Pancreas (tissue), 10 donors: ENCODE measurements at places on chromosomes 1 and 21. TPM values are rescaled to one million over a fixed set of nuclear protein-coding genes. Genes with fewer than 3 reads are reported as not detected.

ADORA1 gene
- 19.7 TPM for polyA plus RNA-seq

DNA sequence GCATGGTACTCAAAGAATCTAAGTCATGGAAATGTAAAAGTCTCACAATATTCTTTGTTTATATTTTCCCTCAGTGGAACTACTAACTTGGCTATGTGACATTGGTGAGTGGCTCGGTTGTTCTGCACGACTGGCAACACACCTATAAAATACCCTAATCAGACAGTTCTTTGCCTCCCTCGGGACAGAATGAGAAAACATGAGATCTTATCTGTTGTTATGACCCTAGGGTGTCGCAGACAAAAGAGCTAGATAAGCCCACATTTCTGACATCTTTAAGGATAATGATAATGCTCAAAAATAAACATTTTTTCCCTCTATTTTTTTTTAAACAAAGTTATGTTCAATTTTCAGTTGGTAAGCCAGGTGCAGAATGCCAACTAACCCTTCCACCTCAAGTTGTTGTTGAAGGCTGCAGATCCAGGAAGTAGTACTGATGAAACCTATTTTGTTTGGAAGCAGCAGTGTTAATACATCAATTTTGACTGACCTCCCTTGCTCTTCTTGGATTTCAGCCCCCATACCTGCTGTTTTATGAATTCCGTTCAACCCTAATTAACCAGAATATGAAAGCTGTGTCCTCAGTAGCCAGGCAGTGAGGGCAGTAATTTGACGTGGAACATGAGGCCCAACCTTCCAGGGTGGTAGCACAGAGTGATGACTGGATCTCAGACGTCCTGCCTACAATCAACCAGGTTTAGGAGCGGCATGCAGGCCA, 108.7 kb upstream of the DUSP10 start:
- no peak for DNase-seq

HLX gene
- 3.0 TPM for polyA plus RNA-seq

DNA sequence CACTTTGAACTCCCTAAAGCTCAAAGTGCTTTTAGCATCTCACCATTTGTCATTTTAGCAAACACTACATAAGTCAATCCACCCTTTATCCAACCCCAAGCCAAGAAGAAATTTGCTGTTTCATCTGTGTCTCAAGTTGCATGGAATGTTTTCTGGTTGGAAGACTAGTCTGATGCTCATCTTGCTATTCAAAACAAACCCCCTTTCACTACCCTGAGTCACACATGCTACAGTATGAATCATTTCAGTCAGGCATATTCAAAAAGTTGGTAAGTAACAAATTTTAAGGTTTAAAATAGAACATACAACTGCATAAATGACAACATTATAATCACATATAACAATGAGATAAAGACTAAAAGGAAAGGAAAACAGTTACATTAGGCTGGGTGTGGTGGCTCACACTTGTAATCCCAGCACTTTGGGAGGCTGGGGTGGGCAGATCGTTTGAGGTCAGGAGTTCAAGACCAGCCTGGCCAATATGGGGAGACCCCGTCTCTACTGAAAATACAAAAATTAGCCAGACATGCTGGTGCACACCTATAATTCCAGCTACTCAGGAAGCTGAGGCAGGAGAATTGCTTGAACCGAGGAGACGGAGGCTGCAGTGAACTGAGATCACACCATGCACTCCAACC, 38.7 kb downstream of the DSTYK start:
- no peak for DNase-seq

XKR8 gene
- polyA plus RNA-seq = 9.3 TPM

DNA sequence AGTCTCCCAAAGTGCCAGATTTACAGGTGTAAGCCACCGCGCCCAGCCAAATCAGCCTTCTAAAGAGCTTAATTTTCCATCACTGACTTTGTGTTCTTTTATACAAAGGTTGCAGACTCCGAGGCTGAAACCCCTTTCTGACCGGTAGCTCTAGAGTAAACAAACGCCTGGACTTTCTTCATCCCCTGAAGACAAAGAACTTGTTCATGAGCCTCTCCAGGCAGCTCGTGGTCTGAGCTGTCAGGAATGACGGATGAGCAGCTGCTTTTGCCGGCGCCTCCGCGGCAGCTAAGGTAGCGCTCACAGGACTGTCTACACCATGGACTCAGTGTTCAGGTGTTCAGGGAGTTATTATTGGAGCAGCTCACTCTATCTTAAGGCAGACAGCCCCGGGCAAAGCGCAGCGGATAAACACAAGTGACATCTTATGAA, 128.5 kb upstream of the ERRFI1 start:
- DNase-seq = peak; percentile 27

- no peak for DNase-seq
These were observed 30.0 kb downstream of the TMPRSS15 start for GRCh38 chr21:18373606-18374005.

GPR153 gene
- polyA plus RNA-seq = 1.0 TPM

SIKE1 gene
- 10.0 TPM for polyA plus RNA-seq

- no peak for DNase-seq
These were observed 7.3 kb downstream of the SH3BGRL3 start for GRCh38 chr1:26287033-26287711.

- DNase-seq = no peak
These were observed 39.7 kb upstream of the ETV3 start for GRCh38 chr1:157177733-157178394.

- DNase-seq = no peak
These were observed 5.8 kb downstream of the RNU5D-1 start for GRCh38 chr1:44724955-44725698.

CATSPERE gene
- 0.68 TPM for polyA plus RNA-seq

- DNase-seq = no peak
These were observed 79.7 kb downstream of the POFUT2 start for GRCh38 chr21:45207839-45208626.

C1orf141 gene
- 0.14 TPM for polyA plus RNA-seq

MSH4 gene
- 0.19 TPM for polyA plus RNA-seq

GUCA2A gene
- polyA plus RNA-seq = 1.8 TPM

- no peak for DNase-seq
These were observed 133.2 kb downstream of the ADSS2 start for GRCh38 chr1:244318512-244318911.

- DNase-seq = no peak
These were observed 106.0 kb upstream of the TIAM1 start for GRCh38 chr21:31449921-31450535.

GRCh38 chr1:226444901-226445300, 37.0 kb upstream of the PARP1 start:
- DNase-seq = no peak
